Activated B cell treated with CpG ODN at 0.5 μM for 24 hours (primary cell): ENCODE measurements at places on chromosomes 13 and 19. TPM values are rescaled to one million over a fixed set of nuclear protein-coding genes. Genes with fewer than 3 reads are reported as not detected.
A peak's percentile ranks its signal among the peaks of the same experiment; 100 is the strongest.

- DNase-seq, result no peak
Observed at GRCh38 chr19:50876456-50876855, 3.2 kb downstream of the KLK2 start.

DNA sequence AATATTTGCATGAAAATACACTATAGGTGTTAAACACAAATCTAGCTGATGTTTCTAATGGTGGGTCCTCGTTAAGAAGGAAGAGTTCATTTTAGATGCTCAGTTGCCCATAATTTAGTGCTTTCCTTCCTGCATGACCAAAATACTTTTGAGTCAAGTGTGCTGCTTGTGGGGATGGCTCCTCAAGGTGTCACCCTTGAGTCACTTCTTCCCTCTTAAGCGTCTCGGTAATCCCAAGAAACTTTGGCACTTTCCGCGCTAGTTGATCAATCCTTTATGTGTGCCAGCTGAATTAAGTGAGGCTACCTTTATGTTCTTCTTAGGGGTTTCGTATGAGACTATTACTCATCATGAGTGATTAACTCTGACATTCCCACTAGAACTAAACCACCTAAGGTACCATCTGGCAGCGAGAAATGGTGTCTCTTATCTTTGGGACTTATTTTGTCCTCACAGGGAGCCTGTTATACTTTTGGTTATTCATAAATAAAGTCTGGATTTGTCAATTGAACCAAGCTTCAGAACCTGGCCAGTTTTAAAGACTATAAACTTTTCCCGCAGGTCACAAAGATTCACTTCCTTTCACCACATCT, 106.8 kb downstream of the NHLRC3 start:
- DNase-seq, result no peak

DNA sequence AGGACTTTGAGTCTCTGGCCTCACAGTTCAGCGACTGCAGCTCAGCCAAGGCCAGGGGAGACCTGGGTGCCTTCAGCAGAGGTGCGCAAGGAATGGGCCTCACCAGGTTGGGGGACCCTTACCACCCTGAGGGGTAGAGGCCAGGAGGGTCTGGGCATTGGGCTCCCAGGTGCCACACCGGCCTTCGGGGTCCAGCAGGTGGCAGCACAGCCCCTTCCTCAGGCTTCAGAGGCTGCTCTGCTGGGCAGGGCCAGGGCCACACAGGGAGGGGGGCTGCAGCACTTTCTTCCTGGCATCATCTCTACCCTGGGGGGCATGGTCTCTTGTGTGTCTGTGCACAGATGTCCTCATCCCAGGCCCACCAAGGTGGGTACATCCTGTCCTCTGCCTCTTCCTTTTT, 12.9 kb downstream of the PIN1 start:
- DNase-seq, result no peak

- DNase-seq, result no peak
Observed at GRCh38 chr13:27625839-27626238, 4.1 kb downstream of the POLR1D start.

DNA sequence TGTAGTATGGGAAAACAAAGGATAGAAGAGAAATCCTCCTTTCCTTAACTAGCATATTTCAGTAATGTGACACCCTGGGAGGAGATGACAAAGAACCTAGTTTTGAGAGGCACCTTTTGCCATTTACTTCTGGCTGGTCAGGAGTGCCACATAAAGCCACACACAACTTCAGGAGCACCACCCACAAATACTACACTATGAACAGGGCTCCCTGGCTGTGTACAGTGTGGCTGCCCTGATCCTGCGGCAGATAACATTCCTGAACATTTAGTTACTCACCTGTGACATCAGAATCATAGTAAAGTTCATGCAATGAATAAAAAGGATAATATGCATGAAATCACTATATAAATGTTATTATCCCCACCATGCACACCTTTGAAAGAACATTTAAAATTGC, 17.4 kb upstream of the IRS2 start:
- DNase-seq, result no peak

- DNase-seq, result no peak
Observed at GRCh38 chr19:10404888-10405820, 1.8 kb upstream of the CDC37 start.

The POSTN gene
- total RNA-seq, result not detected in 2 replicates

The FLT1 gene
- 0.46 and 1.3 TPM in 2 replicates for total RNA-seq

DNA sequence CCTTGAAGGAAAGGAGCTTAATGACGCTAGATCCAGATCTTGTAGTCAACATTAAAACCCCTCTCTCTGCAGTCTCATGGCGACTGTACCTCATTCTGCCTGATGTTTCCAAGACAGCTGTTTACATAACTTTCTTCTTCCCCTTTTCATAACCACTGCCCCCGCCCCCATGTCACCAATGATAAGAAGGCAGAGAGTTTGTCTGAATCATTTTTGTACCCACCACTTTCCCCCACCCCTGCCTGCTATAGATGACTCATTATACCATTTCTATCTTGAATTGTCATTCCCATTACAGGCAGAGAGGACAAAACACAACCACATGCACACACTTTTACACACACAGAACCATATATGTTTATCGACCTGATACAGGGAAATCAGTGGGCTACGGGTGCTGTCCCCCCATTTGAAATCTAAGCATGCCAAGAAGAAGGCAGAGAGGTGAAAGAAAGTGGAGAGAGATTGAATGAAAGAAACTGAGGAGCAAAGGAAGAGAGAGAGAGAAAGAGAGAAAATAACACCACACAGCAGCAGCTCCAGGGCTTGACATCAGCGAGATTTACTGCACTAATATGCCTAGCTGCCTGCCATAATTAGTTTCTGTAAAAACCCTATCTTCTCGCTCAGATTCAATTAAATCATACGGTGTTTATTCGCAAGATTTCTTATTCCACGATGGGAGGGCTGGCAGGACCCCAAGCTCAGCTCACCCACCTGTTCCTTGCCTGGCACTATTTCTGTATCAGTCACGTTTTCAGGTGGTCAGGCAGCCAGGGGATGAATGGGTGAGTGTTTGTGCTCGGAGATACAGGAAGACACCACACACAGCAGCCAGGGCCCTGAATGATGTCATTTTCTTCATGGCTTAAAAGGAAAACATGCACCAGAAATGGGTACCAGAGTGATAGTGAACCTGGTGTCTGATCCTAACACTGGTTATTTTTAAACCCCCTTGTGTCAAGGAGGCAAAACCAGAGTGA, 114.3 kb upstream of the SERP2 start:
- peak; percentile 36 for DNase-seq

DNA sequence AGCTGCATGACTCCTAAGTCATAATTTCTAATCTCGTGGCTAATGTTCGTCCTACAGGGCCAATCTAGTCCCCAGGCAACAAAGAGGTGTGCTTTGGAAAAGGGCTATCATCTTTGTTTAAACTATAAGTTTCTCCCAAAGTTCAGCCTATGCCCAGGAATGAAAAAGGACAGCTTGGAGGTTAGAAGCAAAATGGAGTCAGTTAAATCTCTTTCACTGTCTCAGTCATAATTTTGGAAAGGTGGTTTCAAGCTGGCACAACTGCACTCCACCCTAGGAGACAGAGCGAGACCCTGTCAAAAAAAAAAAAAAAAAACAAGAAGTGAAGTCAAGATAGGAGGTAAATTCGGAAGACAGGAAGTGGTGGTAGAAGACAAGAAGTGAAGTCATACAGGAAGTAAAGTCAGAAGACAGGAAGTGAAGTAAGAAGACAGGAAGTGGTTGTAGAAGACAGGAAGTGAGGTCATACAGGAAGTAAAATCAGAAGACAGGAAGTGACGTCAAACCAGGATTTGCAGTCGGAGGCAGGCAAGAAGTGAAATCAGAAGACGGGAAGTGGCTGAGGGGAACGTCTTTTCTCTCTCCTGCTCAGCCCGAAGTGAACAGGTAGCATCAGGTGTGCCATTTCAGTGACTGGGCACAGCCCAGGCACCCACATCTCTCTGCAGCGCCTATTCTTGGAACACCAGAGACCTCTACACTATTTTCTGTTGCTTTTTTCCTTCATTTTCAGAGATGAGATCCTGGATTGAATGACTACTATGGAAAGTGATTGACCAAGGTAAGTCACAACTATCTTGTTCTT, 32.2 kb downstream of the GP6 start:
- DNase-seq, result peak; percentile 18

GRCh38 chr19:55703790-55704215, 28.8 kb downstream of the EPN1 start:
- no peak for DNase-seq

- DNase-seq, result no peak
Observed at GRCh38 chr19:14677464-14677863, 2.8 kb upstream of the ADGRE3 start.

DNA sequence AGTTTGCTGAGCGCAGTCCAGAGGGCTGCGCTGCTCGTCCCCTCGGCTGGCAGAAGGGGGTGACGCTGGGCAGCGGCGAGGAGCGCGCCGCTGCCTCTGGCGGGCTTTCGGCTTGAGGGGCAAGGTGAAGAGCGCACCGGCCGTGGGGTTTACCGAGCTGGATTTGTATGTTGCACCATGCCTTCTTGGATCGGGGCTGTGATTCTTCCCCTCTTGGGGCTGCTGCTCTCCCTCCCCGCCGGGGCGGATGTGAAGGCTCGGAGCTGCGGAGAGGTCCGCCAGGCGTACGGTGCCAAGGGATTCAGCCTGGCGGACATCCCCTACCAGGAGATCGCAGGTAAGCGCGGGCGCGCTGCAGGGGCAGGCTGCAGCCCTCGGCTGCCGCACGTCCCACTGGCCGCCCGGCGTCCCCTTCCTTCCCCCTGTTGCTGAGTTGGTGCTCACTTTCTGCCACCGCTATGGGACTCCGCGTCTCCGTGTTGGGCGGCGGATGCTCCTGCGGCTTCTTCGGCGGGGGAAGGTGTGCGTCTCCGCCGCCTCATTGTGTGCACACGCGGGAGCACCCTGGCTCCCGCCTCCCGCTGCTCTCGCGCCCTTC, 772 bp downstream of the GPC6 start:
- DNase-seq, result no peak

GRCh38 chr13:89454681-89455080, 1783.5 kb downstream of the SLITRK5 start:
- no peak for DNase-seq

DNA sequence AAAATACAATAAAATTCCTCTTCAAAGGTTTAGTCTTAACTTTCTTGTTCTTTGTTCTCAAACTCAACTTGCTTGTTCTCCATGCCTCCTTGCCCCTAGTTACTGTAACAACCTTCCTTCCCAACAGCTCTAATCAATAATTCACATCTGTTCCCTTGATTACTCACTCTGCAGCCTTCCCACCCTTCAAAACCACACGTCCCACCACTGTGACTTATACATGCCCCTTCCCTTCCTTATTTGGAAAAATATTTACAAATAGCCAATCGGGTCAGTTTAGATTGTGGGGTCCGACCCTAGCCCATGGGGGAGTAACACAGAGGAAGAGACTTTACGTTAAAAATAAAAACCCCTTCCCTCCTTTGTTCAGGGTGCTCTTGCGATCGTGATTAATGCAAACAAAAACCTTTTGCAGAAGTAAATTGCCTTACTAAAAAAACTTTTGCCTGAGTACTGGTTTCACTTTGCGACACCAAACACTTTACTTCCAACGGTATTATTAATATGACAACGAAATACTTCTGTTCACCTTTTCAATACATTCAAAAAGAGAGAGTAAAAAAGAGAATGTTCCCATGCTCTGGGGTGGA, 512 bp upstream of the ZNF93 start:
- DNase-seq, result no peak

- no peak for DNase-seq
Observed at GRCh38 chr19:32828139-32828538, 41.4 kb downstream of the SLC7A9 start.

DNA sequence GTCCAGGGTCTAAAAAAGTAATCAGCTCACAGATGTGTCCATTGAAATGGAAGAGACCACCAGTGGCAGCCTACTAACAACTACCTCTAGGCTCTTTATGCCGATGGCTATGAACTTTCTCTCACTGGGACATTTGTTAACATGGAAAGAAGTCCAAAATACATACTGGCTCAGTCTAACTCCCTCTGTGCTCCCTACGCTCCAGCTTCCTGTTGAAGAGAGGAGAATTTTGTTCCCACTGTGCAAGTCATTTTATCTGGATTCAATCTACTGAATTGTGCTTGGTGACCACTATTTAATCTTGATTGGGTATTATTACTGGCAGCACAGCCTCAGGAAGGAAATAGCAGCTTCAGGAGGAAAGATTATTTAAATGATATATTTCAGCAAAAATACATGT, 128.8 kb upstream of the ARGLU1 start:
- DNase-seq, result no peak

The ZNF14 gene
- total RNA-seq, result 11.8 and 13.4 TPM in 2 replicates

DNA sequence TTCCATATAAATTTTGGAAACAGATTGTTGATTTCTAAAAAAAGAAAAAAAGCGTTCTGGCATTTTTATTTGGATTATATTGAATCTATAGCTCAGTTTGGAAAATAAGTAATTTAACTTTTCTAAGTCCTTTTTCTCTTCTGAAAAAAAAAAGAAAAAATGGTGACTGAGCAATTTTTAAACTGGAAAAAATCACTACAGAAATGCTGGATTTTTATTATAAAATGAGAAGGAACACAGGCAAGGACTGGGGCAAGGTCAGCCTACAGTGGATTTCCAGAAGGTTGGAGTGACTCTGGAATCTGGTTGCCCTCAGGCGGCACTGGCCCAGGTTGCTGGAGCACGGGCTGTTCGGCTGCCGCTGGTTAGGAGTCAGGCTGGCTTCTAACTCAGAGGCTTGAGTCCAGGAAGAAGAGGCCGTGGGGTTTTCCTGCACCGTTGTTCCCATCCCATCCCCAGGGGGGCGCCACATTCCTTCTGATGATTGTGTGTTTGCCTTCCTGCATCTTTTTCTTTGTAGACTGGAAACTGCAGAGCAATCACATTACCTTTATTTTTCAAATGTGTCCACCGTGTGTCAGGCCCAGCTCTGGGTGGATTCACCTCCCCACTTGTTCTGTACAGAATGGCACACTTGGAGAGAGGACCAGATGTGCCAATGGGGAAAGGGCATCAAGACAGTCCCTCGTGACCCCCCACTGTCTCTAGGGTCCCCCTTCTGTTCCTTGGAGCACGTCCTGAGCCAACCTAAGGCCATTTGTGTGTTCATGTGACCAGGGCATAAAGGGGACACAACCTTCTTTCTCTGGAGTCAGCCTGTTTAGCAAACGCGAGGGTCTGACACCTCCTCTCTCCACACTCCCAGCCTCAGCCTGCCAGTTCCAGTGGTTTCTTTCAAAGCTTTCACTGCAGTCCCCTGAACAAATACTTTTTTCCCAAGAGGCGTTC, 44.5 kb upstream of the GTF3A start:
- DNase-seq, result no peak

DNA sequence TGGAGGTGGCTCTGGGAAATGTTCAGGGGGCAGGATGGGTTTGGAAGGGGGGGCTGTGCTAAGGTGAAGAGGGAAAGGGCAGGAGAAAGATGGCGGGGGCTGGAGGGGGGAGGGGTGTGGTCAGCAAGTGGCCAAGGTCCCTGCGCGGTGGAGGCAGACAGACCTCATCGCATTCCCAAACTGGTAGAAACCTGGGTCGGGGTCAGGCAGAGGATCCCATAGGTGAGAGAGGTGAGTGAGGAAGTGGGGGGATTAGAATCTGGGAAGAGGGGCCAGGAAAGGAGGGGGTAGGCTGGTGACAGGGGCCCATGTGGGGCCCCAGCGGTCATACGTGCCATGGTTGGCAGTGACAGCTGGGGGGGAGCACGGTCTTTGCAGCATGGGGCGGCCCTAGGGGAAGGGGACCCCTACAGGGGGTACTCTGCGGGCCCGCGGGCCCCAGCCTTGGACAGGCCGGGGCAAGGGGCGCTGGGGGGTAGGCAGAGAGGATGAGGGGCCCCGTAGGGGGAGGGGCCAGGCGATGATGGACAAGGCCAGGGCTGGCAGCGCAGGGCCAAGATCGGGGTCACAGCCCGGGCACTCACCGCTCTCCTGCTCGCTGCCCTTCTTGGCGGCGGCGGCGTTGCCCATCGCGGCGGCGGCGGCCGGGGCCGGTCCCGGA, 514 bp downstream of the PRKACA start:
- no peak for DNase-seq

- DNase-seq, result no peak
Observed at GRCh38 chr19:36215276-36216123, 594 bp downstream of the ZNF146 start.

The APC2 gene
- total RNA-seq, result 0.42 and 0.59 TPM in 2 replicates

The KASH5 gene
- total RNA-seq, result 0.62 and 0.66 TPM in 2 replicates
